ENCODE measurements at places on chromosomes 1 and 21. TPM values are rescaled to one million over a fixed set of nuclear protein-coding genes. Genes with fewer than 3 reads are reported as not detected.

Gene HTR6
- total RNA-seq, result 0.11 TPM

Gene WNT9A
- 4.5 TPM for total RNA-seq

Gene PCP4L1
- not detected for total RNA-seq

DNA sequence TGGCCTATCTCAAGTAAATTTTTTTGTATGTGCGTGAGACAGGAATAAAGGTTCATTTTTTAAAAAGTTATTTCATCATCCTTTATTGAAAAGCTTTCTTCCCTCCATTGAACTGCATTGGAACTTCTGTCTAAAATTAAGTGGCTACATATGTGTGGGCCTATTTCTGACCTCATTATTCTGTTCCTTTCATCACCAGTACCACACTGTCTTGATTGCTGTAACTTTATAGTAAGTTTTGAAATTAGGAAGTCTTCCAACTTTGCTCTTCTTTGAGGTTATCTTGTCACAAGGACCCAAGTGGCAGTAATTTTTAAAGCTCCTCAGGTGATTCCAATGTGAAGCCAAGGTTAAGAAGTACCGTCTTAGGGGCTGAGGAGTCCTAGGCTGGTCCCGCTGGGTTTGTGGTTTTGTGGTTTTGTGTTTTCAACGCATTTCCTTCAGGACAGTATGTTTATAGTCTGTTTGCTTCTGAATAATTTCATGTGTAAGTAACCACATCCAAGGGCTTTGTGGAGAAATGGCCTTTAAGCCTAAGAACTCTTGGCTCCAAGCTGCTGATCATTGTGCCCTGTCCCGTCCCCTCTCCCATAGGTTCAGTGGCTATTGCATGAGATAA is 12.4 kb upstream of the SCAF4 start:
- H3K36me3 ChIP-seq, result peaks cover 31% of the 10 kb centered on the region
- DNase-seq, result no peak
- no peak overlapping the region for H3K4me3 ChIP-seq
- H3K27ac ChIP-seq, result no peak overlapping the region
- no peaks in the 10 kb centered on the region for H3K27me3 ChIP-seq

GRCh38 chr1:6052543-6053205 is 7.0 kb downstream of the KCNAB2 start:
- peaks cover 3% of the 10 kb centered on the region for H3K4me1 ChIP-seq
- DNase-seq, result peak; percentile 78
- H3K4me3 ChIP-seq, result no peak overlapping the region
- no peak overlapping the region for H3K27ac ChIP-seq

DNA sequence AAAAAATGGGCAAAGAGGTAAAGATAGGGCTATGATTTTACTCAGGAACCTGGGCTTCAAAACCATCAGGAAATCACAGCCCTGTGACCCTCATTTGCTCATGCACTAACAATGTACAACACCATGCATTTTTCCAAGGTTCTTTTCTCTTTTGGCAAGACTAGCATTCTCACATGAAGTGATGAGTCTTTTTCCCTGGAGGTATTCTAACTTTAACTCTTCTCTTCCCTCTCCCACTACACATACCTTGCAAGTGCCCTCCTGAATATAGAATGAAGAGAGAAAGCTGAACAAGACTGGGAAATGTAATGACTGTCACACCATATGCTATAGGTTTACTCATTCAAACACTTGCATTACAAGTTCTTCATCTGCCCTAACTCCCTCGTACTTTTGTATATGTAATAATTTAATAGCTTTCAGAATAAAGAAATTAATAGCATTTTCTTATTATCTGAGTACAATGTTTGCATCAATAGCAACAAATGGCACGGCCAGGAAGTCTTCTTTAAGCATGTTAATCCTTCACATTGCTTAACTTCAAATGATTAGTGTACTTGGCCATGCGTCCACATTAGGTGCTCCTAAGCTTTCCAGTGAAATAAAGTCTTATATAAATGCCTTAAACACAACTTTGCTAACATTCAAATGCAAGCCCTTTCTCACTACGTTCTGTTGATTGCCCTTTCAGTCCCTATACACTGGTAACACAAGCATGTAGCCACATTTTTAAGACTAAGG is 1.8 kb downstream of the NIBAN1 start:
- no peak for DNase-seq
- H3K4me3 ChIP-seq, result peak overlapping the region; percentile 75
- no peaks in the 10 kb centered on the region for H3K36me3 ChIP-seq
- H3K27me3 ChIP-seq, result peaks cover 52% of the 10 kb centered on the region
- peaks cover 14% of the 10 kb centered on the region for H3K4me1 ChIP-seq

DNA sequence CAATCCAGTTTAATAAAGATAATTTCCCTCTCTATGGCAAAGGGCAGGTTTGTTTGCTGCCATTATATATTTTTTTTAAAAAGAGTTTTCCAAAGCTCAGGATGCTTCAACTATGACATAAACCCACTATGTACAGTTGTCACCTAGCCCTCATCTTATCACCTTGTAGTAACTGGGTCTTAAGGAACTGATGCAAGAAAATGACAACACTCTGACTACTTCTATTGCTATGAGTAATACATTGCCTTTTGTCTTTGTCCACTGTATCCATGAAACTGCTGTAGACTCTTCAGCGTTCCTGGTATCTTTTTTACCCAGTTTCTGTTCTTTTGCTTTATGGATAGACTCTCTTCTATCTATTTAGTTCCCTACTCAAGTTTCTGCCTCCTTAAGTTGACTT is 586.5 kb downstream of the NEGR1 start:
- H3K4me3 ChIP-seq, result no peak overlapping the region
- H3K36me3 ChIP-seq, result no peaks in the 10 kb centered on the region
- H3K27ac ChIP-seq, result no peak overlapping the region

Data from mesothelial cell of epicardium (in vitro differentiated cells).